A172 (cell line): ENCODE measurements at places on chromosomes 12 and 14. TPM values are rescaled to one million over a fixed set of nuclear protein-coding genes. Genes with fewer than 3 reads are reported as not detected.
A peak's percentile ranks its signal among the peaks of the same experiment; 100 is the strongest.

The POLE gene
- 25.6 and 28.9 TPM in 2 replicates for total RNA-seq

The FANCM gene
- total RNA-seq = 4.3 and 8.4 TPM in 2 replicates

The SPX gene
- 0.07 TPM in 1 of 2 replicates, not detected in the other for total RNA-seq

DNA sequence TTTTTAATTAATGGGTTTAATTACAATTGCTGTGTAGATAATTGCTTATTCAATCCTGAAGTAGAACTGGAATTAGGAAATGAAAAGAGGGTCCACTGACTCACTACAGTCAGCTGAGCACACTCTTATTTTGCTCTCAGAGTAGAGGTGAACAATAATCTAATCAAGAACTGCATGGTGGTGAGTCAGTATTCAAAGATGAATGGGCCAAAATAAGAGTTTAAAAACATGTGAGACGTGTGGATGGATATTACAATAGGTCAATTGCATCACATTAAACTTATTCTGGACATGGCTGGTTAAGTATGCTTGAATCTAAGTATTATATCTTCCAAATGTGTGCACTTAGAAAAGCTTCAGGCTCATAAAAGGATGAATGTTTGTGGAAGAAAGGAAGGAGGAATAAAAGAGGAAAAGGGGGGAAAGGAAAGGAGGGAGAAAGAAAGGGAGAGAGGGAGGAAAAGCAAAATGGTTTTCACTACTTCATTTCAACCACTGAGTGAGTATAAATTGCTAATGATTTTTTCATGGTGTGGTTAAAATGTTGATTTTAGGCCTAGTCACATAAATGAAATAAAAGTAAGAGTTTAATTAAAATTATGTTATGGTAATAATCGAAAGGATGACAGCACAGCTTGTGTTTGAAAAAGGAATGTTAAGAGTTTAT lies 27.0 kb upstream of the EEA1 start:
- DNase-seq = no peak

DNA sequence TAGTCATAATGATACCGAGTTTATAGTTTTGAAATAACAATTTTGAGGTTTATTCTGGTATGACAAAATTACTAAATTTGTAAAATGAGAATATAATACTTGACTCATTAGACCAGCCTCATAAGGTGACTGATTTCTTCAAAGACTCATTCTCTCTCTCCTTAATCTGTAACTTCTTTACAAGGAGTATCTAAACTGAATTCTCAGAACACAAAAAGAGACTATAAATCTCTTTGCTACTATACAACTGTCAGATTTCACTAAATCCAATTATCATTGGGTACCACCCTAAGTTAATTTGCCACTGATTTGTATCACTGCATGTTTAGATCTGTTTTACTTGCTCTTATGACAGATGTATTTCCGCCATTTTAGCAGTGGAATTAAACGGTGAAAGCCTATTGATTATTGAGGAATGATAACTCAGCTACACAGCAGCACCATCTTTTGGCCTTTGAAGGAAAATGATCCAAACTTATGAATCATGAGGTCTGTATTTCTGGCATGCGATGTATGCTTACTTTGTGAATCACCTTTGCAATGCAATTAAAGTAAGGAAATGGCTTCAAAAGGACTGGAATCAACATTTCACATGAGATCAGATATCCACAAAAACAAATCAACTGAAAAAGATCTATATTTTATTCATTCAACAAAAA lies 161.2 kb downstream of the RERGL start:
- DNase-seq = peak; percentile 81

DNA sequence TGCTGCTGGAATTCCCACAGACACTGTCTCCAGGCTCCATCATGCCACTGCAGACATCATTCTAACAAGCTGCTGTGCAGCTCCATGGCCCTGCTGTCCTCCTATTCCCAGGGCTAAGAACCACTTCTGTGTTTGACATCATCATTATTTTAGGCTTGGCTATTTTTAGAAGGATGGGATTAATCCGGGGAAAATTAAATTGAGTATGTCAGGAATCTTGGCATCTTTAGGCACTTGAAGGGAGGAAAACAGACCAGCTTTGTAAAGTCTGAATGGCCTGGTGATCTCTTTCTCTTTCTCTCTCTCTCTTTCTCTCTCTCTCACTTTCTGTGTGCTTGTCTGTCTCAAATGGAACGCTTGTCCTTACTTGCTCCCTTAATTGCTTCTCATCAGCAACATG lies 568.3 kb upstream of the FLRT2 start:
- DNase-seq = no peak

DNA sequence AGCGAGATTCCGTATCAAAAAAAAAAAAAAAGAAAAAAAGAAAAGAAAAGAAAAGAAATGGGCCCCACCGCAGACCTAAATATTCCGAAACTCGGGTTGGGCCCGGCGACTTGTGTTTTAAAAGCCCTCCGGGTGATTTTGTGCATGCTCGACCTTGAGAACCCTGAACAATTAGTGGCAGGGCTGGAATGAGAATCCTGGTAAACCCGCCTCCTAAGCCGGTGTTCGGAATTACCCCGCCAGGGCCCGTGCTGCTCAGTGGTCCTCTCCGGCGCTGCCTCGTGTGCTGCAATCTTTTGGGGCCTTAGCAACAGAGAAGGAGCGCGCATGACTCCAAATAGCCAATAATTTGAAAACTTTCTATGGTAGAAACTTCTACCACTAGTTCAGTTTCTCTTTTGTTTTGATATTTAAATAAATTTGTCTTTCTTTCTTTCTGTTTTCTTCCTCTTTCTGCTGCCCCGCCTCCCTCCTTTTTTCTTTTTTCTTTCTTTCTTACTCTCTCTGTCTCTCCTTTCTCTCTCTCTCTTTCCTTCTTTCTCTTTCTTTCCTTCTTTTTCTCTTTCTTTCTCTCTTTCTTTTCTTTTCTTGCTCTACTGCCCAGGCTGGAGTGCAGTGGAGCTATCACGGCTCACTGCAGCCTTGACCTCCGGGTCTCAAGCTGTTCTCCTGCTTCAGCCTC lies 1.5 kb upstream of the GALNT6 start:
- no peak for DNase-seq

GRCh38 chr12:57058454-57058853 lies 8.5 kb upstream of the MYO1A start:
- no peak for DNase-seq

DNA sequence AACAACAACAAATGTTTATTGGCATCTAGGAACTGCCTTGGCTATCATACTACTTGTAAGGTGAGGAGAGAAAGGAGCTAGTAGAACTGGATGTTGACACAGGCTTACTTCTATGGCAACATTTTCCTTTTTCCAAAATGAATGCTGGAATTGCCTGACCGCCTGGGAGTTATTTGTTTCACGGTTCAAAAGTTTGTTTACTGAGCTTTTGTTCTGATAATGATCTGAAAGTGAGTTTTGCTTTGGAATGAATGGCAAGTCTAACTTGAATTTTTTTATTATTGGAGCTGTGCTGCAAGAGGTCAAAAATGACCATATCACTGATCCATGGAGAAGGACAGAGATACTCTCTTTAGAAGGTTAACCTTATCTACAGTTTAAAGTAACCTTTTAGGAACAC lies 183.5 kb upstream of the CAND1 start:
- DNase-seq = no peak

DNA sequence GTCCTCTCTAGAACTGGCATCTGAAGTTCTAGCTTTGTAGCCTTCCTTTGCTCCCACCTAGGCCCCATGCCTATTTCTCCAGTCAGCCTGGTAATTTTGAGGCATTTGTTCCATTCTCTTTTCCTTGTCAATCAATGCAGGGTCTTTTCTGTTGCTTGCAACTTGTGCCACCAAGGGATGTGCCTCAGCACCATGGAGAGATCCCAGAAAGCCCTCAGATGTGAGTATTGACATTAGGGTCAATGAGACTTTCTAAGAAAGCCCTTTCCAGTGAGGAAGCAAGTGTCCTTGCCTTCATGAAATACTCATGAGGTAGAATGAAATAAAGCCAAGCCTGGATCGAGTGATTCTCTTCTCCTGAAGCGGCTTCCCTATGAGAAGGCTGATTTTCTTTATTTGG lies 213.9 kb downstream of the SLC15A4 start:
- no peak for DNase-seq

- DNase-seq = no peak
Observed at GRCh38 chr14:98183556-98183955, 1088.4 kb downstream of the BCL11B start.

DNA sequence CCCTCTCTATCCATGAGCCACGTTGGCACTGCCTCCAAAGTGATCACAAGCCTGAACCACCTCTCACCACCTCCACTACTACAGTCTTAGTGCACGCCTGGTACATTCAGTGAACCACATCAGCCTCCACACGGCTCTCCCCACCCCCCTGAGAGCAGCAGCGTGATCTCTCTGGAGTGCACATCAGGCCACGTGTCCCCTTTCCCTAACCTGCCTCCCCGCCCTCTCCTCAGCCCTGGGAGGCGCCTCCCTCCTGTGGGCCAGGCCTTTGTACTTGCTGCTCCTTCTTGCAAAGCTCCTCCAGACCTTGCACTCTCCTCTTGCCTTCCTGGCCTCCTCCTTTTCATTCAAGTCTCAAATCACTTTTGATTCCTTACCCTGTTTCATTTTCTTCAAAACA lies 49.8 kb downstream of the SLC6A12 start:
- no peak for DNase-seq

GRCh38 chr14:61663312-61663979 lies 31.9 kb upstream of the HIF1A start:
- no peak for DNase-seq

DNA sequence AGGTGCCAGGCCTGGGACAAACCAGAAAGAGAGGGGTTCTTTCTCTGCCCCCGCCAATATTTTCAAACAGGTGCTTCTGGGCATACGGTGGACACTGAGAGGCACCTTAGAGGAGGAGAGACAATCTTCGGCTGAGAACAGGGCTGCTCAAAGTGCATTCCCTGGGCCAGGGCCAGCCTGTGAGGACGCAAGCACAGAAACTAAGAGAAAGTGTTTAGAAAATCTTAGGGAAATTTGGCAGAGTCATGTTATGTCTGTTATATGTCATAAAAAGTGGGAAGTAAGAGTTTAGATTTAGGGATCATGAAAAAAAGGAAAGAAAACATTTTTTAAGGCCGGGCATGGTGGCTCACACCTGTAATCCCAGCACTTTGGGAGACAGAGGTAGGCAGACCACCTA lies 83.7 kb downstream of the VWF start:
- no peak for DNase-seq

DNA sequence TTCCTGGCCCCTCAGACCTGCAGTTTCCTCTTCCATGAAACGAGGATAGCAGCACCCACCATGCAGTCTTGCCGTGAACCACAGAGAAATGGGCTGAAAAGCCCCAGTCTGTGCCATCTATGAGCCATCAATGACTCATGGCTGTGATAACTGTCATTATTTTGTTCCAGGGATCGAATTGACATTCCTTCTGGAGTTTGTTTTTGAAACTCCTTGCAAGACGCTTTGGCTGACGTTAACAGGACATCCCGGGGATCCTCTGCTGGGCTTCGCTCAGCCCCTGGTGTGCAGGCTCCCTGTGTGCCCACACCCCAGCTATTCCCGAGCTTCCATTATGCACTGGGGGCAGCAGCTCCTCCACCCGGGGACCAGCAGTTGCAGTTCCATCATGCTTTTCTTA lies 33.8 kb downstream of the MMAB start:
- DNase-seq = peak; percentile 15

DNA sequence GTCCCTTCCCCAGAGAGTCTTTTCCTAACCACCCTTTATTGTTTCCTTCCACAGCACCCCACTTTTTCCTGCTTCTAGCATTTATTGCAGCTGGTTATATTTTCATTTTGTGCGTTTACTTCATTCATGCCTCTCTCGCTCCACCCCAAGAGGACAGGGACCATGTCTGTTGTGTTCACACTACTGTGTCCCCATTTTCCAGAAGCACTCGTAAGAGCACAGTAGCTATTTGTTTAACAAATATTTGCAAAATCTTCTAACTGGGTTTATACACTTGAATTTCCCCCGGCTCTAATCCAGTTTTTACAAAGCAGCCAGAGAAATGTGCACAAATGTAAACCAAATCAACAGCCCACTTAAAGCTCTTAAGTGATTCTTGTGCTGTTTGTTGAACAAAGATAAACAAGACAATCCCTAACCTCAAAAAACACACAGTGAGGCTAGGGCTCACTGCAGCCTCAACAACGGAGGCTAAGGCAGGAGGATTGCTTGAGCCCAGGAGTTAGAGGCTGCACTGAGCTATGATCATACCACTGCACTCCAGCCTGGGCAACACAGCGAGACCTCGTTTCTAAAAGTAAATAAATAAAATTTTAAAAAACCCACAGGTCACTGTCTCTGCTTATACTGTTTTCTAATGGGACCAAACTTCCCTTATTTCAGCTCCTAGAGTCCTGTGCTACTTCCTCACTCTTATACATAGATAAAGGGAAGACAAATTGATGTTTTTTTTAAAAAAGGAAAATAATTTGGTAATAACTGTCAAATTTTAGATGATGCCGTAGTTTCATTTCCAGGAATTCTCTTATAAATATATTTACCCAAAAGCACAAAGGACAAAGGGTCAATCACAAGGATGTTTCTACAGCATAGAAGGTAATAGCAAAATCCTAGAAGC lies 6.6 kb upstream of the ABCD4 start:
- no peak for DNase-seq

DNA sequence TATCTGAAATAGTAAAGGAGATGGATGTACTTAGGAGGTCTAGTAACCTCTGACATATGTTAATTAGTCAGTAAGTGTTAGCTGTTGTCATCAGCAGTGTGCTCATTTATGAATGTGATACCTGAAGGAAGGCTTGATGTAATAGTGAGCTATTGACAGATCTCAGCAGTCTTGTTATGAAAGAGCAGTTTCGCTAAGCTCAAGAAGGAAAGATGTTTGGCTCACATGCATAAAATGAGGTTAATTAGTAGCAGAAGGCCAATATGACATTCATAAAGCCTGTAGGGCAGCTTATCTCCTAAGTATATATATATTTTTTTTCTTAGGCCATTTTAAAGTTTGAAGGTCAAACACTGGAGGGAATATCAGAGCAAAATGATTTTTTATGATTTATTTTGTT lies 2.8 kb downstream of the FAM234B start:
- no peak for DNase-seq

DNA sequence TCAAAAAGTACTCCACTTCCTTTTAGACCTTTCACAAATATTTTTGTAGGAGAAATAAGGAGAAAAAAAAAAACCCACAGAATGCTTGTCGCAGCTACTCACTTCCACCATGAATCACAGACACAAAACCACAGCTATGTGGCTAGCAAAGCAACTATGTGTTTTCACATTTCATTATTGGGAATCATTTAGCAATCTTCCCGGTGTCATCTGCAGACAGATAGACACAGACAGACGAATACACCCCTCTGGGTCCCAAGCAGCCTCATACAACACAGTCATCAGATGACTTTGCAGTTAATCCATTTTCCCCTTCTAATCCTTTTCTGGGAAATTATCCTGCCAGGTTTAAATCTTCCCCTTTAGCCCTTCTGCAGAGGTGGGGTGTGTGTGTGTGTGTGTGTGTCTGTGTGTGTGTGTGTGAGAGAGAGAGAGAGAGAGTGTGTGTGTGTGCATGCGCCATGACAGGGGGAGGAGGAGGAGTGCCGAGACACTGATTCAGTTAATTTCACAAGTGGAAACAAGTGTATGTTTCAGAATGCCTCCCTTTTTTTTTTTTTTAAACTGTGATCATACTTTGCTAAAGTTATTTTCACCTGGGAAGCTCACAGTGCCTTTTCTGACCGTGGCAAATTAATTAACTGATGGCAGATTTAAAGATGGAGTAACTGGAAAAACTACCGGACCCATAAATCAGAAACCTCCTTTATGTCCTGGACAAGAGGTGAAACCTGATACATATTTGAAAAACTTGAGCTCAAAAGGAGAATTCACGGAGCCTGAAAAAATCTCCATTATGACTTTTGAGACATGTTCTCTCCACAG lies 39.9 kb downstream of the LTBP2 start:
- peak; percentile 91 for DNase-seq
